ENCODE measurements at places on chromosomes 7 and 10.

DNA sequence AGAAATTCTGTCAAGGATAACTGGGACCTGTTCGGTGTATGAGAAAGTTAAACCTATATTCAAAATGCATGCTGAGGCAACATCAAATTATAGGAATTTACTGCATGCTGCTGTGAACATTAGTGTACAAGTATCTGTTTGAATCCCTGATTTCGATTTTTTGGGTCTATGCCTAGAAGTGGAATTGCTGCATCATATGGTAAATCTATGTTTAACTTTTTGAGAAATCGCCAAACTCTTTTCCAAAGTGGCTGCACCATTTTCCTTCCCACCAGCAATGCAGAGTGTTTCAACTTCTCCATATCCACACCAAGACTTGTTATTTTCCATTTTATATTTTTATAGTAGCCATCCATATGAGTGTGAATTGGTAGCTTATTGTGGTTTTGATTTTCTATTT is 306.7 kb downstream of the GPR158 start:
- H3K27ac ChIP-seq: no peak overlapping the region
- H3K36me3 ChIP-seq: no peaks in the 10 kb centered on the region
- no peaks in the 10 kb centered on the region for H3K4me1 ChIP-seq
- H3K27me3 ChIP-seq: no peaks in the 10 kb centered on the region

- H3K27ac ChIP-seq: no peak overlapping the region
- no peaks in the 10 kb centered on the region for H3K4me1 ChIP-seq
- H3K4me3 ChIP-seq: no peak overlapping the region
- H3K36me3 ChIP-seq: no peaks in the 10 kb centered on the region
- H3K27me3 ChIP-seq: no peaks in the 10 kb centered on the region
Measured at GRCh38 chr7:46716926-46717325, 795.9 kb upstream of the IGFBP3 start.

GRCh38 chr10:122225330-122225729 is 45.8 kb upstream of the BTBD16 start:
- H3K4me1 ChIP-seq: no peaks in the 10 kb centered on the region
- no peak overlapping the region for H3K4me3 ChIP-seq
- H3K27me3 ChIP-seq: peaks cover 21% of the 10 kb centered on the region
- no peaks in the 10 kb centered on the region for H3K36me3 ChIP-seq
- no peak overlapping the region for H3K27ac ChIP-seq

- peaks cover 2% of the 10 kb centered on the region for H3K27me3 ChIP-seq
- no peak overlapping the region for H3K27ac ChIP-seq
- no peak overlapping the region for H3K4me3 ChIP-seq
- no peaks in the 10 kb centered on the region for H3K36me3 ChIP-seq
- DNase-seq: no peak
Measured at GRCh38 chr10:69078311-69078710, 9.6 kb upstream of the SRGN start.

GRCh38 chr7:84277628-84278224 is 83.1 kb upstream of the SEMA3A start:
- H3K27me3 ChIP-seq: no peaks in the 10 kb centered on the region
- no peak overlapping the region for H3K4me3 ChIP-seq
- no peaks in the 10 kb centered on the region for H3K36me3 ChIP-seq

GRCh38 chr10:11468126-11468742 is 143.2 kb downstream of the USP6NL start:
- H3K4me1 ChIP-seq: peaks cover 1% of the 10 kb centered on the region
- no peaks in the 10 kb centered on the region for H3K36me3 ChIP-seq
- H3K27ac ChIP-seq: no peak overlapping the region
- H3K27me3 ChIP-seq: no peaks in the 10 kb centered on the region

DNA sequence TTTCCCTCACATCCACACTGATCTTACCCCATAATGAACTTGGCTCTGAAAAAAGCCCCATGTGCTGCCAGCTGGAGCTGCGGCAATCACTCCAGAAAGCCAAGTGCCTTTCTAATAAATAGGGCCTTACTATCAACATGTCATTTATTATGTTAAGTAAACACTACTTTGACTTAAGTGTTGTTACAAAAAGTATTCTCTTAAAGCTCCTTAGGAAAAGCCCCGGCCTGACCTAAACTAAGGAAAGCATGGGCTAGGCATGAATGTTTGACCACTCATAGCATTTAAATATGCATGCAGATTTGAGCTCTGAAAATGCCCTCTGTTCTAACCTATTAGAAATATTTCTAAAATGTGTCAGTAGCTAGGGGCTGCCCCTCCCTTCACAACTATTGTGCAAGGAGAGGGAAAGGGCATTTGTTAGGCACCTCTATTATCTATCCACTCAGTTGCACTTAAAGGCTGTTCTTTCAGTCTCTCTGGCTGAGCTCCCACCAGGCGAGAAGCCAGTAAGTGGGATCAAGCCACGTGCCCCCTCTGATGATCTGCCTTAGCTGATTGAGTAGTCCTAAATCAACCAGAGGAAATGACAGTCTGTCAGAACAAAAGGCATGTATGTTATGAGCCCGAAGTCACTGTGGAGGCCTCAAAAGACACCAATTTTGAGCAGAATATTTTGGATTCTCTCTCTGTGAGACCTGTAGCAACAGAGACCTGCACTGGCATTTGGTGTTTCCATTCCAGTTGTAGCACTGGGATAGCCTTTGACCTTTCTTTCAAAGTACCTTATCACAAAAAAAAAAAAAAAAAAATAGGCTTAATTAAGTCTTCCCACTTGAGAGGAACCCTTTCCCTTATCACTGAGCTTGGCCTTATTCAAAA is 77.1 kb downstream of the ITGB8 start:
- no peaks in the 10 kb centered on the region for H3K4me1 ChIP-seq
- no peaks in the 10 kb centered on the region for H3K36me3 ChIP-seq
- no peak overlapping the region for H3K4me3 ChIP-seq
- H3K27ac ChIP-seq: no peak overlapping the region

- no peak overlapping the region for H3K27ac ChIP-seq
- no peak for DNase-seq
- H3K4me1 ChIP-seq: peaks cover 3% of the 10 kb centered on the region
- H3K27me3 ChIP-seq: peaks cover 15% of the 10 kb centered on the region
- H3K36me3 ChIP-seq: no peaks in the 10 kb centered on the region
Measured at GRCh38 chr10:8498881-8499280, 444.4 kb downstream of the GATA3 start.

GRCh38 chr10:14660831-14661230 is 113.9 kb downstream of the FAM107B start:
- H3K36me3 ChIP-seq: peaks cover 33% of the 10 kb centered on the region
- peak overlapping the region; percentile 16 for H3K27ac ChIP-seq
- H3K4me3 ChIP-seq: no peak overlapping the region
- peaks cover 55% of the 10 kb centered on the region for H3K4me1 ChIP-seq
- peaks cover 8% of the 10 kb centered on the region for H3K27me3 ChIP-seq

- no peaks in the 10 kb centered on the region for H3K36me3 ChIP-seq
- H3K4me1 ChIP-seq: peaks cover 3% of the 10 kb centered on the region
- no peak overlapping the region for H3K4me3 ChIP-seq
- no peak for DNase-seq
- H3K27me3 ChIP-seq: no peaks in the 10 kb centered on the region
Measured at GRCh38 chr10:51862149-51862548, 162.8 kb upstream of the CSTF2T start.

GRCh38 chr7:157087646-157088045 is 51.1 kb upstream of the UBE3C start:
- H3K27me3 ChIP-seq: peaks cover 5% of the 10 kb centered on the region
- no peak for DNase-seq
- no peak overlapping the region for H3K27ac ChIP-seq
- no peaks in the 10 kb centered on the region for H3K36me3 ChIP-seq

DNA sequence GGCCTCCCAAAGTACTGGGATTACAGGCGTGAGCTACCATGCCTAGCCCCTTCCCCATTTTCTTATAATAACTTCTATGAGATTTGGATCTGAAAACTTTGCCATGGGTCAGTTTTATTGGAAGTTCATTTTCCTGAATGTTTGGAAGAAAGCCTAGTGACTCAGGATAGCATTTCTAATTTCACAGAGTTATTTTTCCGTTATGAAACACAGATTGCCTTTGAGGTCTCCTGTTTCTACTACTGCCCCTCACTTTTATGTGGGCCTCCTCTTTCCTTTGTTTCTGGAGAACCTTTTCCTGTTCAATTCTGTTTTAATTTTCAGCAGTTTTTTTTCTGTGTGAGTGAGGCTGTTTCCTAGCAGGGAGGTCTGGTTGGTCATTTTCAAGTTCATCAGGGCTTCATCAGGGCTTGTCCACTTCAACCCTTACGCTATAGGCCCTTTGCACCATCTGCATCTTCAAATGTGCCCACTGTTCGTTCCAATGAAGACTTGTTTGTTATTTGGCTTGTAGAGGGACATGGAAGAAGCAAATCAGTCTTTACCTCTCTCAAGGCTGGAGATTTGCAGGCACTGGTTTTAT is 58.7 kb downstream of the BMPR1A start:
- H3K4me3 ChIP-seq: no peak overlapping the region
- no peaks in the 10 kb centered on the region for H3K27me3 ChIP-seq
- no peaks in the 10 kb centered on the region for H3K4me1 ChIP-seq
- no peak overlapping the region for H3K27ac ChIP-seq
- DNase-seq: no peak

DNA sequence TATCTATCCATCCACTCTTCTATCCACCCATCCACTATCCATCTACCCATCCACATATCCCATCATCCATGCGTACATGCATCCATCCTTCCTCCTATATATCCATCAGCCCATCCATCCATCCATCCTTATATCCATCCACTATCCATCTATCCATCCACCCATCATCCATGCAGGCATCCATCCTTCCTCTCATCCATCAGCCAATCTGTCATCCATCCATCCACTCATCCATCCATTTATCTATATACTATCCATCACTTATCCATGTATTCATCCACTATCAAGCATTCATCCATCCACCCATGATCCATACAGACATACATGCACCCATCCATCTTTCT is 485.9 kb downstream of the DNAJB6 start:
- H3K36me3 ChIP-seq: no peaks in the 10 kb centered on the region
- H3K4me3 ChIP-seq: no peak overlapping the region

DNA sequence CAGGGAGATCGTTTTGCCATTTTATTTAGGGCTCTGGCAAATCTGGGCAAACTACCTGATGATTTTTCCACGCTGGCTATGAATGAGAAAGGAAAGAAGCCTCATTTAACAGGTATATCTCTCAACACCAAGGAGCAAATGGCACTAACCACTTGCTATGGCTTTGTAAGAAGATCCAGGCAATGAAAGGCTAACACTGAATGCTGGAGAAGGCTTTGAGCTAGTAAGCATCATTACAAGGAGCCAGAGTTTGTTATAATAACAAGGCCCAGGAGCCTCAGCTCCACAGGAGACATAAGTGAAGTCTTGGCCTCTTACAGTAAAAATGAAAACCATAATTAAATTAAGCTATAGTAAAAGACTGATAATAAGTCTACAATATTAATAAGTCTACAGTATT is 123.1 kb downstream of the CNOT4 start:
- no peaks in the 10 kb centered on the region for H3K27me3 ChIP-seq
- no peak overlapping the region for H3K4me3 ChIP-seq
- H3K36me3 ChIP-seq: peaks cover 8% of the 10 kb centered on the region
- no peak overlapping the region for H3K27ac ChIP-seq
- H3K4me1 ChIP-seq: no peaks in the 10 kb centered on the region

GRCh38 chr7:132141109-132141508 is 435.2 kb downstream of the PLXNA4 start:
- DNase-seq: no peak
- H3K27me3 ChIP-seq: no peaks in the 10 kb centered on the region
- no peaks in the 10 kb centered on the region for H3K4me1 ChIP-seq
- H3K4me3 ChIP-seq: no peak overlapping the region
- no peaks in the 10 kb centered on the region for H3K36me3 ChIP-seq

- DNase-seq: no peak
- H3K27ac ChIP-seq: no peak overlapping the region
- no peaks in the 10 kb centered on the region for H3K36me3 ChIP-seq
- peaks cover 8% of the 10 kb centered on the region for H3K4me1 ChIP-seq
- no peak overlapping the region for H3K4me3 ChIP-seq
Measured at GRCh38 chr7:157625973-157626742, 289.4 kb downstream of the DNAJB6 start.

GRCh38 chr10:15865304-15865703 is 5.0 kb upstream of the MINDY3 start:
- H3K27me3 ChIP-seq: peaks cover 48% of the 10 kb centered on the region
- no peak overlapping the region for H3K27ac ChIP-seq
- H3K4me3 ChIP-seq: no peak overlapping the region
- DNase-seq: no peak
- no peaks in the 10 kb centered on the region for H3K4me1 ChIP-seq
- peaks cover 3% of the 10 kb centered on the region for H3K36me3 ChIP-seq

DNA sequence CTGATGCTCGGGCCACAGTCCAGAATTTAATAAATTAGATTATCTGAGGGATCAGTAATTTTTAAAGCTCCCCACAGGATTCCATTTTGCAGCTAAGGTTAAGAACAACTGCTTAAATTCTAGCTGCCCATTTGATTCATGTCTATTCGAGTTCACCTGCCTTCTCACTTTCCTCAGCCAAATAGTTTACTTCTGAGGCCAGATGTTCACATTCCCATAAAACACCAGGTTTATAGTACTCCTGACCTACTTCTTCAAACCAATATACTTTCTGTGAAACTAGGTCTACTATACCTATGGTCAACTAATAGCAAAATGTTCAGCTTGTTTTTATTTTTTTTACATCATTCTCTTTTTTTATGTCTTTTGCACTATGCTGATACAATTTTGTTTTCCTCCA is 86.3 kb downstream of the GPR158 start:
- no peak overlapping the region for H3K4me3 ChIP-seq
- no peaks in the 10 kb centered on the region for H3K36me3 ChIP-seq
- no peak for DNase-seq
- H3K27ac ChIP-seq: no peak overlapping the region
- no peaks in the 10 kb centered on the region for H3K4me1 ChIP-seq

GRCh38 chr10:106181501-106181900 is 983.0 kb downstream of the SORCS1 start:
- DNase-seq: no peak
- H3K4me3 ChIP-seq: no peak overlapping the region
- H3K36me3 ChIP-seq: no peaks in the 10 kb centered on the region
- no peak overlapping the region for H3K27ac ChIP-seq
- no peaks in the 10 kb centered on the region for H3K4me1 ChIP-seq

DNA sequence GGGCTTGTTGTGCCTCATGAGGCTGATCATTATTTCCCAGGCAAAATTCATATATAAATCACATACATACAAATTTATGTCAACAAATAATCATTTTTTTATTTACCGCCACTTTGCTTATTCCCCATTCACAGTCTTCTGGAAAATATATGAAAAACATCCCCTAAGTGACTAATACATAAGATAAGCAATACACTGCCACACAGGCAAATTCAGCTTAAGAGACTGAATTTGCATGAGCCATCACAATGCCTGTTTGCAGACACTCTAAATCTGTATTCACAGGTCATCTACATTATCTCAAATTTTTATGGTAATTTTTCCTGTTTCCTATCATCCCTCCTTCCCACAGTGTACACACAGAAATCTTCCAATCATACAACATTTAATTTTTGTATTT is 13.2 kb downstream of the OSBPL3 start:
- peaks cover 75% of the 10 kb centered on the region for H3K4me1 ChIP-seq
- no peak for DNase-seq
- H3K27me3 ChIP-seq: no peaks in the 10 kb centered on the region
- H3K4me3 ChIP-seq: no peak overlapping the region
- peaks cover 6% of the 10 kb centered on the region for H3K36me3 ChIP-seq

- DNase-seq: peak; percentile 76
- no peak overlapping the region for H3K27ac ChIP-seq
- peaks cover 64% of the 10 kb centered on the region for H3K27me3 ChIP-seq
- H3K4me3 ChIP-seq: no peak overlapping the region
- H3K4me1 ChIP-seq: peaks cover 3% of the 10 kb centered on the region
- H3K36me3 ChIP-seq: no peaks in the 10 kb centered on the region
Measured at GRCh38 chr10:3239066-3239919, 66.7 kb upstream of the PITRM1 start.

GRCh38 chr7:142602756-142603155 is 146.5 kb upstream of the PRSS1 start:
- no peaks in the 10 kb centered on the region for H3K36me3 ChIP-seq
- no peak overlapping the region for H3K27ac ChIP-seq
- peaks cover 5% of the 10 kb centered on the region for H3K4me1 ChIP-seq
- peaks cover 6% of the 10 kb centered on the region for H3K27me3 ChIP-seq

Data from activated CD8-positive, alpha-beta memory T cell treated with anti-CD3 and anti-CD28 coated beads, Interleukin-2, amount 10 ng/mL, durations not matched to agents 7 days and 5 days (primary cell).